ENCODE measurements at places on chromosomes 4 and X. TPM values are rescaled to one million over a fixed set of nuclear protein-coding genes. Genes with fewer than 3 reads are reported as not detected.
A peak's percentile ranks its signal among the peaks of the same experiment; 100 is the strongest.

DNA sequence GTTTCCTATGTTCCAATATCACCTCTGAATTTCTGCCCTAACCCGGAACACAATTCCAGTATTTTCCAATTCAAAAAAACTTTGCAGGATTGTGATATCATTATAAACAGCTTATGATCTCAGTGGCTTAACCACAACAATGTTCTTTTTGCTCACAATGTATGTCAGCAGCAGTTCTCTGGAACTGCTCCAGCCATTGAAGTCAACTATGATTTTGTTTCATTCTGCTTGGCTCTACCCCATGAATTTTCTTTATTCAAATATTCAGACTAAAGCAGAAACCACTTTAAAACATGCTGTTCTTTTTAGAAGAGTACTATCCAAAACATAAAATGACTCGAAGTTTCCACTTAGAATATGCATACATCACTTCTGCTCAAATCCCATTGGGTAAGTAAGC is 1611.1 kb downstream of the ARAP2 start:
- DNase-seq = no peak

- DNase-seq = peak; percentile 41
These were observed 164.4 kb upstream of the PSAPL1 start for GRCh38 chr4:7598939-7599790.

GRCh38 chr4:176837169-176837895 is 44.6 kb upstream of the VEGFC start:
- peak; percentile 38 for DNase-seq

GRCh38 chrX:105973387-105973739 is 65.2 kb downstream of the SERPINA7 start:
- no peak for DNase-seq

DNA sequence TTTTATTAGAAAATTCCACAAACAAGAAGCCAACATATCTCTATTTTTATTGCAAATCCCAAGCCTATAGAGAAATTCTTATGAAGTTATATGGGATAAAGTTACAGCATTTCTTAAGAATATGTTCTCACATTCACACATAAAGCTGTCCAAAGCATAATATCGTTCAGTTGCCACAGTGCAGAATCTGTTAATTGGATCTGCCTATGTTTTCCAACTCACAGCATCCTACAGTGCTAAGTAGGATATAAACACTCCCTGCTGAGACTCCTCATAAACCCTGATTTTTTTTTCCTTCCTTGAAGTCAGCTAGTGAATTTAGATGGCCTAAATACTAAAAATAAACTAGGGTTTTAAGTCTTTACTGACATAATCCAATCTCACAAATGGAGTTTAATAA is 307.9 kb downstream of the PDGFC start:
- no peak for DNase-seq

- no peak for DNase-seq
These were observed 94.5 kb downstream of the EGF start for GRCh38 chr4:110007217-110007616.

DNA sequence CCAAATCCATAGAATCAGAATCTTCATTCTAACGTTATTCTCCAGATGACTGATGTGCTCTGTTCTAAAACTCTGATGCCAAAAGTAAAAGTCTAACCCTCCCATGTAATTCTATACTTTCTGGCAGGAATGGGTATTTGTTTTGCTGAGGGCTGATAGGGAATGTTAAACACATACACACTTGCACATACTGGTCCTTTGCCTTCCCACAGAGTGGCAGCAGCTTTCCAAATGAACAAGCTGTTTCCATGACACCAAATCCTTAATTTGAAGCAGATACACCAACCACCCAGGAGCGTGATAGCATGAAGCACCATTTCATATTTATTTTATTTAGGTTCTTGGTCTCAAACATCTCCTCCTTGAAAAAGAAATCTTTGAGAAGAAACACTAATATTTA is 155.5 kb upstream of the PRDX4 start:
- DNase-seq = no peak

- peak; percentile 86 for DNase-seq
These were observed 9.9 kb downstream of the TNIP2 start for GRCh38 chr4:2745981-2746806.

GRCh38 chrX:110914281-110914680 is 118.7 kb upstream of the CHRDL1 start:
- DNase-seq = no peak

GRCh38 chr4:162838671-162839070 is 328.0 kb downstream of the NAF1 start:
- DNase-seq = no peak

DNA sequence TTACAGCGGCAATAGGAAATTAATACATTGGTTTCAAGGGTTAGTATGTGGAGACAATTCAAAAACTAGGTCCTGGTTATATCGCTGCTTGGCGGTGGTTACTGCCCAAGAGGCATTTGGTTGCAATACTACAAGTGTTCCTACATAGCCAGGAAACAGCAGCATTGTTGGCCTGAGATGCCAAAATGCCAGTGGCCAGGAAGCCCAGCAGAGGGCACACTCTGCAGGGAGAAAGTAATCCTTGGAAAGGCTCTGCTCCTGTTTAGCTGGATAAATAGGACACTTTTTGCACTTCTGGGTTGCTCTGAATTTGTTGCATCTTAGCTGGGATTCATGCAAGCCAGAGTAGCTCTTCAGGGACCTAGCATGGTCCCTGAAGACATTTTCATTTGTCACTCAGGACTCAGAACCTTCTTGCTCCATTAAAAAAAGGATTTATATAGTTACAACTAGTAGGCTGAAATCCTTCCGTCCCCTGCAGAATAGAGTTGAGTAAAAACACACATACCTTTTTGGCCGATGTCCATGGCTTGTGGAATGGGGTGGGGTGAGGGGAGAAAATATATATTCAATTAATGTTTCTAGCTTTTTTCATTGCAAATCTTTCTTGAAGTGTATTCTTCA is 8.1 kb upstream of the GPR119 start:
- peak; percentile 72 for DNase-seq

The DOCK11 gene
- 26.4 TPM for total RNA-seq

Data from osteoblast (primary cell).